Epithelial cell of proximal tubule (primary cell): ENCODE measurements at places on chromosomes 16 and 17. TPM values are rescaled to one million over a fixed set of nuclear protein-coding genes. Genes with fewer than 3 reads are reported as not detected.

DNA sequence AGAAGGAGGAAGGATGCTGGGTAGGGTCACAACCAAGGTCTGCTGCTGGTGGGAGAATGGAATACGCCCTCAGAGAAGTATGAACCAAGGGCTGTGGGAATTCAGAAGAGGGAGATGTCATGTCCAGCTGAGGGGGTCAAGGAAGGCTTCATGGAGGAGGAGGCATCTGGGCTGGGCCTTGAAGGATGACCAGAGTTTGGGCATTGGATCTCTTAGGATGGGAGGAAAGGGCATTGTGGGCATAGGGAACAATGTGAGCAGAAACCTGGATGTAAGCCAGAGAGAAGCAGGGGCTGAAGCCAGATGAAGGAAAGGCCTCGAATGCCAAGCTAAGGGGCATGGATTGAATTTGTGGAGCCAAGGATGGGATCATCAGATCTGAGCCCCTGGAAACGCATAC is 49.2 kb upstream of the MAP3K14 start:
- DNase-seq = no peak

DNA sequence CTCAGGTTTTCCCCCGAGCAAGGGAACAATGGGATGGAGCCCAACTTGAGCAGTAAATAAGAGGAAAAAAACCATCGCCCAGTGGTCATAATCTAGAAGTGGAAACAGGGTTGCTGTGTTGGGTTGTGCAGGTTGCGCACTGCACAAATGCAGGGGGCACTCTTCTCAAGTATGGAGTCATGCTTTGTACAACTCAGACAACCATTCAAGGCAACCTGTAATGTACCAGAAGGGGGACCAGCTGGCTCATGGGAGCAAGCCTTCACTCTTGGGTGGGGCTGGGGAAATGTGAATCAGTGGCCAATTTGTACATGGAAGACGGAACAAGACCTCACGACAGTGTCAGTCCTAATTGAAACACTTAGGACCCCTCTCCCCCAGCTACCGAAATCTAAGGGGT is 23.9 kb upstream of the LITAF start:
- DNase-seq = no peak

GRCh38 chr17:19003543-19004420 is 782 bp downstream of the FAM83G start:
- no peak for DNase-seq

GRCh38 chr17:7716901-7717755 is at the start of gene DNAH2:
TSS of gene DNAH2 (plus strand) at chr17:7717744. CDS start at chr17:7719735, 1,991 bp downstream.
- DNase-seq = peak; percentile 13

DNA sequence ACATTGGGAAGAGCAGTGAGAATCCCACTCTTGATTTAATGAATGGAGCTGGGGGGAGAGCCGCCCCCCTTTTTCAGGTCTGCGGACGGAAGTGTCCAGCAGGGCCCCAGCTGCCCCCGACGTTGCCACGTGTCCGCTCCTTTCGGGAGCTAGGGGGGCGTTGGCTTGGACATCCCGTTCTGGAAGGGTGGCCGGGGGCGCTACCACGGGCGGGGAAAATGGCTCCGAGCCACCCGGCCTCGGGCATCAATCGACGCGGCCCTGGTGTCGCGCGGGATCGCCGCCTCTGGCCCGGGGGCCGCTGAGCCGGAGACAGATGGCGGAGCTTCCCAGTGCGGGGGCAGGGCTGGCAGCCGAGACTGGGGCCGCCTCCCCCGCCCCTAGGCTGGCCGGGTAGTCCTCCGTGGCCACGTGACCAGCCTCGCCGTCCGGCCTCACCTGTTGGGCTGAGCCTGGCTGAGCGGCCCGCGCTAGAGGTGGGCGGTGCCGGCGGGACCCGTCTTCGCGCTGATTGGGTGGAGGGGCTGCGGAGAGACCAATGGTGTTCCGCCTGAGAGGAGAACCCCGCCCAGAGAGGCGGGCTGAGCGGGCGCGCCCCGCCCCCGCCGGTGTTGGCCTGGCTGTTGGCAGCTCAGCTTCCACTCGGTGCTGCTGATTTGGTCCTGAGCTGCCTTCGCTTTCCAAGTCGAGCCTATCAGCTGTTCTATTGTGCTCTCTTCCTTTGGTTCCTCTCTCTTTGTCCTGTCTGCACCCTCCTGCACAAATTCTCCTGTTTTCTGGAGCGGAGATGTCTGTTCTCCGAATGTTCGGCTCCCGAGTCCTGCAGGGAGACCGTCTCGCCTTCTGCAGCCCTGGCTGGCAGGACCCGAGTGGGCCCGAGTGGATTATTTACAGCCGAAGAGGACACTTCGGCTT is 8.3 kb downstream of the HS3ST3B1 start:
- no peak for DNase-seq

DNA sequence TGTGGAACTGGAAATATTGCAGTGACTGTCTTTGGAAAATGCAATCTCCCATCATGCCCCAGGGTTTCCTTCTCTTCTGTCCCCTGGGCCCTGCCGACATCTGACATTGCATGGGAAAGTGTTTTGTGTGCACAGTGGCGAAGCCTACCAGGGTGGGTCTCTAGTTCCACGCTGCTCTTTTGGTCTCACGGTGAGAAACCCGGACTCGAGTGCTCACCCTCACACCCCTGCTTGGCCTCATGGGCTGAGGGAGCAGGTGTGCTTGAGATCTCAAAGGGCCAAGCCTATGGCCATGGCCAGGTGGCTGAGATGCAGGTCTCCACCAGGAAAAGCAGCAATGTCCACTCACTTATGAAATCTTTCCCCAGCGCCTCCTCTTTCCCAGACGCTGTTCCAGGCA is 32.0 kb downstream of the SPNS3 start:
- DNase-seq = no peak

DNA sequence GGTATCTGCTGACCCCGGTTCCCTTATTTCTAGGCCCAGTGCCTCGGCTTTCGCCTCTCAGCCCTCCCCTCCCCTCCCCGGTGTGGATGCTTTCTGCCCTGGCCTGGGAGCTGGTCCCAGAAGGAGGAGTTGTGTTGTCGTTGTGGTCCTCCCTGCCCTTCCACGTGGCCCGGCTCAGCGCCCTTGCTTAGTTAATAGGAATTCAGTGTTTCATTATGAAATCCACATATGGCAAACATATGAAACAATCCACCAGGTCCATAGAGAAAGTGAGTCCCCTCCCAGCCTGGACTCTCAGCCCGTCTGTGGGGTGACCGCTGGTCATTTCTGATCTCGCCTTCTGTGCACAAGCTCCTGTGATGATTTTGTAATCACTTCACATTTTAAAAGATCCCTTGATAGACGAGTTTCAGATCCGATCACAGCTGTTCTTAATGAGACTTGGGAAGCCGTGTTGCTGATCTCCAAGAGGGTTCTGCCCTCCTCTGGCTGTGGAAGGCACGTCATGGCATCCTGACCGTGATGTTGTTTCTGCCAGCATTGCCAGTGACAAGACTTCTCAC is 112.1 kb downstream of the BANP start:
- DNase-seq = no peak

The RHBDL3 gene
- under 0.01 TPM in 1 of 2 replicates, not detected in the other for total RNA-seq

The INCA1 gene
- total RNA-seq = 0.14 TPM in 1 of 2 replicates, not detected in the other

The UMOD gene
- not detected in 2 replicates for total RNA-seq

The CCNF gene
- total RNA-seq = 47.5 and 53.4 TPM in 2 replicates
